Gastroesophageal sphincter (tissue), 4 donors: ENCODE measurements at places on chromosomes 5 and 9. TPM values are rescaled to one million over a fixed set of nuclear protein-coding genes. Genes with fewer than 3 reads are reported as not detected.

DNA sequence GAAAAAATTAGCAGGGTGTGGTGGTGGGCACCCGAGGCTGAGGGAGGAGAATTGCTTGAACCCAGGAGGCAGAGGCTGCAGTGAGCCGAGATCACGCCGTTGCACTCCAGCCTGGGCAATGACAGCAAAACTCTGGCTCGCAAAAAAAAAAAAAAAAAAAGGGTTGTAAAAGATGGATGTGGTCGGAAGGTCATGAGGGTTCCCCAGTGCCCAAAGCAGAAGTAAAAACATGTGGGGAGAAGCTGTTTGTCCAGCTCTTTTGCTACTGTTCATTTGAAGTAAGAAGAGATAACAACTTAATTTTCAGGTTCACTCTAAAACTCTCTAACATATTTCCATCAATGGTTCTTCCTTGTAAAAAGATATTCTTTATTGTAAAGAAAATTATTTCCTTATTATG is 57.1 kb upstream of the GOLPH3 start:
- ATAC-seq: no peak

SLIT3 gene
- total RNA-seq: 32.1 TPM

TMEM252 gene
- total RNA-seq: not detected

C9orf153 gene
- total RNA-seq: 0.31 TPM

DNA sequence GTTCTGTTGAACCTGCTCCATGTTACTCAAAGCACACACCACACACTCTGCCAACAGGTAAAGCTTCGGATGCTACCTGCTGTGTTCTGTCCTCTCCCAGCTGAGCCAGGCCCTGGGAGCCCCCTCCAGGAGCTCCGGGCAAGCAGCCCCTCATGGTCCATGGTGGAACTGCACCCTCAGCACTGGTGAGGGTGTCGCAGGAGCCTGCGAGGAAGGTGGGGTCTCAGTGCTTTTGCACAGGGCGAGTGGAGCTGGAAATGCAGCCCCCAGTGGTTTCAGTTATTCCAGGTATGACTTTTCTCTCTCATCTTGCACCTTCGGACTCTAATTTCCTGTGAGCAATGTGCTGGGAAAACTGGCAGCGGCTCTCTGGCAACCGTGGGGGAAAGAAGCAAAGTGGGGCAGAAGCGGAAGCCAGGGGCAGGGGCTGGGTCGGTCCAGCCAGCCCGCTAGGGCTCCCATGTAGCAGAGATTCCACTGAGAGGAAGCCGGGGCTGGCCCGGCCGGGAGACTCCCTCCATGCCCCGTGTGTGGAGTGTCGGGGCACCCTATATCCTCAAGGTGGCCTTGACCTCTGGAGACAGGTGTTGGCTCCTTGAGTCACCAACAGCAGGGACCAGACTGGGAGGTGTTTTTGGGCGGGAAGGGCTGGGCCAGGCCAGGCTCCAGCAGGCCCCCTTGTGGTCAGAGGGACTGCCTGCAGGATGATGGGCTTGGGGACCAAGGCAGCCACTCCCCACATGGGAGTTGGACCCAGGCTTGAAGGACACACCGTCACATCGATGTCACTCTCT is 75.6 kb upstream of the PRSS3 start:
- ATAC-seq: no peak

DNA sequence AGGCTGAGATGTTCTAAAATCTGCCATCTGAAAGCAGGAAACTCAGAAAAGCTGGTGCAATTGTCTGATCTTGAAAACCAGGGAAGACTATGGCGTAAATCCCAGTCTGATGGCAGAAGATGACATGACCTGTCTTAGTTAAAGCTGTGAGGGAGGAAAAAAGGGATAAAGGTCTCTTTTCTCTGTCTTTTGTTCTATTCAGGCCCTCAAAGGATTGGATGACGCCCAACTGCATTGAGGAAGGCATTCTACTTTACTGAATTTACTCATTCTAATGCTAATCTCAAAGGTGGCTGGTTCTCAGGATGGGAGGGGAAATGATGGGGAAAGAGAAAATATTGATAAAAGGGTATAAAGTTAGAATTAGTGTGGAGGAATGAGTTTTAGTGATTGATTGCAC is 312.8 kb upstream of the CTNND2 start:
- no peak for ATAC-seq

DNA sequence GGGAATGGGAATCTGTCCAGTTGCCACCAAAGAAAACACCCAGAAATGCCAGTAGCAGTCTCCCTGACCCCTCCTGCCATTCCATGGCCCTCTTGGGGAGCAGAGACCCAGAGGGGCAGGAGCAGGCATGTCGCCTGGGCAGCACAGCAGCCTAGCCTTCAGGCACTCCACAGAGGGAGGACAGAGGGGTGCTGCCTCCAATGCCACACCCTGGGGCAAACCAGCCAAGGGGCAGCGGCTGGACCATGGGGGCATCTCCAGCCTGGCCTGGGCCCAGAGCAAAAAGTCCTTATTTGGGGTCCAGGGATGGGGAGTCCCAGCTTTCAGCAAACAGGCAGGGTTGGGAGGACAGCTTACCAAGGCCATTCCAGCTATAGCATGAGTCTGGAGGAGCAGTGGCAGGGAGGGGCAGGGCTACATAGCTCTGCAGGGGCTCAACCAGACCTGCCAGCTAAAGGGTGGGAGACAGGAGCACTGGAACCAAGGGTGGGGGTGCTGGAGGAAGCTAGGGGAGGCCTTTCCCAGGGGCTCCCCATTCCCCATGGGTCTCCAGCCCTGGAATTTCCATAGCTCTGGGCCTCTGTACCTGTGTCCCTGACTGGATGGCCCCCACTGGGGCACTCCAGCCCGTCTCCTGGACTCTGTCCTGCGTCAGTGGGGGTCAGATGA is 6.7 kb downstream of the BRD3 start:
- no peak for ATAC-seq

CFAP77 gene
- total RNA-seq: not detected

- no peak for ATAC-seq
Observed at GRCh38 chr9:110083866-110084265, 124.1 kb downstream of the C9orf152 start.

SPARC gene
- total RNA-seq: 194 TPM

GRCh38 chr9:12351293-12352044 is 341.7 kb upstream of the TYRP1 start:
- no peak for ATAC-seq
